ENCODE measurements at places on chromosomes 6 and 20.

DNA sequence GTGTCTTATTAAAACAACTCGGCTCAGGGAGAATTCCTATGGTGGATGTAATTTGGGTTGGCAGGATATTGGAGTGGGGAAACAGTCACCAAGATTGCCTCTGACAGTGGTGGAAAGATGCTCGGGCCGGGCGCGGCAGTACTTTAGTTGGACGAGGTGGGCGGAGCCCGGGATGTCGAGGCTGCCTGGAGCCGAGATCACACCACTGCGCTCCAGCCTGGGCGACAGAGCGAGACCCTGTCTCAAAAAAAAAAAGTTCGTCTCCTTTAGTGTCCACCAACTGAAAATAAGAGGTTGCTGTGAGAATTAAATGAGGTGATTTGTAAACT lies 621 bp downstream of the NOL7 start:
- peak; percentile 51 for DNase-seq

DNA sequence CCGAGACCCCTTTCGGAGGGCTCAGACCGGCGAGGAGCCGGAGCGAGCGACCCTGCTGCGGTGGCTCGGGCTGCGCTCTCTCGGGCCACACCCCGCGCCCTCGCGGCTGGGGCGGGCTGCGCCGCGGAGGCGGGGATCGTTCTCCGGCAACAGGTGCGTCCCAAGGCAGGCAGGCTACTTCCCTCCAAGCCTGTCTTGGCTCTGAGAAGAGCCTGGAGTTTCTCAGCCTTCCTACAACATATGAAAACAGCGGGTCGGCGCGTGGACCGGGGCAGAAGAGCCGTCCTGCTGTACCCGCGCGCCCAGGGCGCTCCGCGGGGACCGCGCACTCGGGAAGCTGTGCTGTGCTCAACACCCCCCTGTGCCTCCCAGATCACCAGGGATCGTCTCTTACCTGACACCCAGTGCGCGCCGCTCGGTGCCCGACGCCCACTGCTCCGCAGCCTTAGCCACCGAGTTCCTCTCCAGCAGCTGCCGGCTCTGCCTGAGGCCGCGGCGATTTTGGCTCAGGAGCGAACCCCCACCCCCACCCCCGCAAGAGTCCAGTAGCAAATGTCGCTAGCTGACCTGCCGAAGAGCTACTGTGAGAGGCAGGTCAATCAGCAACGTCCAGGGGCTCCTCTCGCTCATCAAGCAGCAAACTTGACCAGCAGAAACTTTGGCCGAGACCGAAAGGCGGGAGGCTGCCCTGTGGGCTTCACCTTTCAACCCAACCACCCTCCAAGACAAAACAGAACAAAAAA lies 3.7 kb upstream of the OLIG3 start:
- peak; percentile 30 for DNase-seq

GRCh38 chr20:50663095-50663821 lies 28.1 kb downstream of the RIPOR3 start:
- no peak for DNase-seq

- DNase-seq = no peak
These were observed 284.1 kb upstream of the PLN start for GRCh38 chr6:118263921-118264486.

DNA sequence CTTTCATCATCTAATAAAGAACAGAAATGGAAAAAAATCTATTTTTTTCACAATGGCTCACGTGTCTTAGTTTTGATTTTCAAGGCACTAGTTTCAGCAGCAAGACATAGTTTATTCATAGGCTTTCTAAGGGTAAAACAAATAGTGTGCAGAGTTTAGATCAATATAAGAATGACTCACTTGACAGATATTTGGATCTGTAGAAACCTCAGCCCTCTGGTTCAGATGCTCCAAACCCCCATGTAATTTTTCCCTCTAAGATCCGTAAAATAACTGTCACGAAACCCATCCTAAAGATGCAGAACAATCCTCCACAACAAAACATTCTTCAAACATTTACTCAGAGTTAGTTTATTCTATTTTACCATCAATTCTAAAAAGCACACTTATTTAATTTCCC lies 43.4 kb downstream of the IYD start:
- no peak for DNase-seq

DNA sequence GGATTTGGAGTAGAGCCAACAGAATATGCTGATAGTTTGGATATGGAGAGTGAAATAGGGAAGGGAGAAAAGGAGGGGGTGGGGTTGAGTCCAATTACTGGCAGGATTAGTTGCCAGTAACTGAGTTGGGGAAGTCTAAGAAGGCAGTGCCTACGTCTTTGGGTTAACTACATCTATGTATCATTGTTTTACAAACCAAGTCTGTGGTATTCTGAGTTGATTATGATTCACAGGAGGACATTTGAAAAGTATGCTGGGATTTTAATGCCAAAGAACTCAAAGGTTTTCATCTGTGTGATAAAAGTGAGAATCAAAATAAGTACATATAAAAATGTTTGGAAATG lies 14.7 kb downstream of the DSE start:
- no peak for DNase-seq

GRCh38 chr6:103672169-103672568 lies 1187.5 kb downstream of the HACE1 start:
- no peak for DNase-seq

DNA sequence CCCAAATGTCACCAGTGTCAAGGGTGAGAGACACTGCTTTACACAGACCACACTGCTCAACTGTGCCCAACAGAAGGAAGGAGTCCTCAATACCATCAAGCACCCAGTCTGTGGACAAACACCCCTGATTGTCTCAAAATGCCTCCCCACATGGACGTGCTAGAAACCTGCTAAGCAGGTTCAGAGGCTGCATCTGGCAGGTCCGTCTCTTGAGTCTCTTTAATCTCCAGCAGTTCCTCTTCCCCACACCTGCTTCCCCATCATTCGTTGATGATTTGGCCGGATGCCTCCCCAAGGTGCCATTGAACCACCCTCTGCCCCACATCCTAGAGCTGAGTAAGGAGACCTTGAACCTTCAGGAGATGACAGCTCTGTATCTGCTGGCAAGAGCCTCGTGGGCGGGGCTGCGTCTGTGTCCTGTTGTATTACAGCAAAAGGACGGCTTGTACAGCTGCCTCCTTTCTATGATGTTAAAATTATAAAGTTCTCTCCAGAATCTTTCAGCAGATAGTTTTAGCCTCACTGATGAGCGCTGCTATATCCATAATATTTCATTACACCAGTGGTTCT lies 179.2 kb downstream of the PREX1 start:
- DNase-seq = no peak

DNA sequence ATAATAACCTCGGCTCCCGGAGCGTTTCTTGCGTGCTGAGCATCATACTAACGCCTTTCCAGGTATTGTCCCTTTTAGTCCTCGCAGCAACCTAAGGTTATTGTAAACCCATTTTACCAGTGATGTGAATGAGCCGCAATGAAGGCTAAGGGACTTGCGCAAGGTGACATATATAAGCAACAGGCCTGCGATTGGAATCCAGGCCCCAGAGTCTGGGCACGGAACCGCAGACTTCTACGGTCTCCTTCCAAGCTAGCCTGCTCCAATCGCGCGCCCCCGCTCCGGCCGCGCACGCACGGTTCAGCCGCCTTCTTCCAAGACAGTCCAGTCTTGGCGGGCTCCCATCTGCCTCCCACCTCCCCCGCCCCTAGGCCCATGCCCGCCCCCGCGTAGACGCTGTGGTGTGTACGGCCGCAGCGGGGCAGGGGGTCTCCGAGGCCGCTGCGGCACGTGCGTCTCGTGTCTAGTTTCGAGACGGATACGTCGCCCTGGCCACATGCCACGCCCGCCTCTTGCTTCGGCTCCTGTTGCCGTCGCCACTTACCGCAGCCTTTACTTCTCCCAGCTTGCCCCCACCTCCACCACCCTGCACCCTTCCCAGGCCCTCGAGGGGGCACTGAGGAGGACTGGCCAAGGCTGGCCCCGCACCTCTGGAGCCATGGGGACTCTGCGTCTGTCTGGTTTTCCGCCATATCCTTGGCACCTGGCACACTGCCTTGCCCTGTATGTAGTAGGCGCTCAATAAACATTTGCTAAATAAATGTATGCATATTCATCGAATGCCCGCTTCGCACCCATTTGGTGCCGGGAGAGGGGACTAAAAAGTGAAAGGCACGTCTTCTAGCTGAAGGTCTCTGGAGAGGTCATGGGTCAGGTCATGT lies 855 bp upstream of the GFOD1 start:
- DNase-seq = peak; percentile 25

DNA sequence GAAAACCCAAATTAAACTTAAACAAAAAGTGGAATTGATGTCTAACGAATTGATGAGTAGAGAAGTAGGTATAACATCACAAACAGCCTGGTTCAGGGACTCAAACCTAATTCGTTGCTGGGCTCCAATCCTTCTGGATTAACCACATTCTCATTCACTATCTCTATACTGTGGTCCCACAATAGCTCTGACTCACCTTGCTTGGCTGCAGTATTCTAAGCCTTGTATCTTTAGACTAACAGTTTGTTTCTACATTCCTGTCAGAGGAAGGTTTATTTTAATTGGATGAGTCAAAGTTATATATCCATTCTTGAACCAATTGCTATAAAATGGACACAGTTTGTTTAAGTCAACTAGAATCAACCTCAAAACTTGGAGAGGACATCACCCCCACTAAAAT lies 530.5 kb upstream of the PTCHD4 start:
- DNase-seq = no peak

DNA sequence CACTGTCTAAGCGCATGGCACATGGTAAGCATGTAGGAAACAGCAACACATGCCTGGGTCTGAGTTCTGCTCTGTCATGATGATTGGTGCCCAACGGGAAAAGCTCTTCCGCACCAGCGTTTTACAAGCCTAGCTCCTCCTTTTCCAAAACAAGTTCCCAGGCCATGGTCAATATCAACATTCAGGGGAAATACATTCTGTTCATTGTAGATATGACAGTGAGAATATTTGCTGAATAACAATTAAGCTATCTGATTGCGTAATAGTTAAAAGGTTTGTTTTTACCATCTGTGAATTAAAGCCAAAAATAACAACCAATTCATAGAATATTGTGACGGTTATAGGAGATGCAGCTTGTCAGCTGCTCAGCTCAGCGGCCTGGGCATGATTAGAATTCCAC lies 404.3 kb upstream of the SLC35B3 start:
- DNase-seq = no peak

DNA sequence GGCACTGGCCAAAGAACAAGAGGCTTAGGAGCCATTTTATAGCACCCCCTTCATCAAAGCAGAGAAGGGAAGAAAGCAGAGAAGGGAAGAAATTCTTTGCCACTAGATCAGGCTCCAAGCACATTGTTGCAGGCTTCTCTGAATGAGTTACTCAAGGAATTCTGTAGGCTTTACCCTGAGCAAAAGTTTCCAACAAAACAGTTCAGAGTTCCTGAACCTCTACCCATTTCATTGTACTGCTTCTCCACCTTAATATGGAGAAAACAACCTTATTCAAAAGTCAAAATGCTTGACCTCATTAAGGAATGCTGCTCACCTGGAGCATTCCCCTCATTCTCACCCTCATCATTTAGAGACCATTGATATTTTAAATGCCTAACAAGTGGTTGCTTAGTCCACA lies 115.5 kb upstream of the LOC128125822 start:
- no peak for DNase-seq

- DNase-seq = no peak
These were observed 310.2 kb upstream of the SGK1 start for GRCh38 chr6:134628154-134628553.

DNA sequence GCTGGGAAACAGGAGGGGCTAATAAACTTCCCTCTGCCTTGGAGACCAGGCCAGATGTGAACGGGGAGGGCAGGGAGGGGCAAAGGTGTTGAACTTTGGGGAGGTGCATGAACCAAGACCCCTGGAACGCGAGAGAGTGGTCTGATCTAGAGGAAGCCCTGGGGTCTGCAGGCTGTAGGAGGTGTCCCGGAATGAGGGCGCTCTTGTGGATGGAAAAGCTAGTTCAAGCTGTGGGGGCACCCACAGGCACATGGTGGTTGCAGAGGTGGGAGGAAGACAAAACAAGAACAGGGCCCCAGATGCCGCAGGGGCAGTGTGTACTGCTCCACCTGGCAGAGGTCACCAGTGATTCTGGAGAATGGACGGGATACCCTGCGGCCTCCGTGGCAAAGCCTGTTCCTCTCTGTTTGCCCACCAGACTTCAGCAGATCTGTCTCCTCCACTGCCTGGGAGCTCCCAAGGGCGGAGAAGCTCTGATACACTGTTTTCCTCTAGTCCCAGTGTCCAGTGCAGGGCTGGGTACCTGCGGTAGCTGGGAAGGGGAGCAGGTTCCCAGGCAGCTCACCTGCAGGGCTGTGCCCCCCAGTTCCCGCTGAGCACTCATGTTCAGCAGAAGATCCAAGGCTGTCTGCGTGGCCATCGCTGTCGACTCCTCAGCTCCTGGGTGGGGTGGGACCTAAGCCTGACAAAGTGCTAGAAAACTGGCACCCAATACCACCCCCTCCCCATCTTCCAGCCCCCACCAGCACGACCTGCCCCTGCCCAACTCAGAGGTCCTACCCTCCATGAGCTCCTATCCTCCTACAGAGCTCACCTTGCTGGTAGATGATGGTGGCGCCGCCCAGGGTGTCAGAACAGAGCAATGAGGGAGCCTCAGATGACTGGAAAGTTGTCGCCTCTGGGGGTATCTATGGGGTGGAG lies 14.7 kb downstream of the ZNF335 start:
- no peak for DNase-seq

DNA sequence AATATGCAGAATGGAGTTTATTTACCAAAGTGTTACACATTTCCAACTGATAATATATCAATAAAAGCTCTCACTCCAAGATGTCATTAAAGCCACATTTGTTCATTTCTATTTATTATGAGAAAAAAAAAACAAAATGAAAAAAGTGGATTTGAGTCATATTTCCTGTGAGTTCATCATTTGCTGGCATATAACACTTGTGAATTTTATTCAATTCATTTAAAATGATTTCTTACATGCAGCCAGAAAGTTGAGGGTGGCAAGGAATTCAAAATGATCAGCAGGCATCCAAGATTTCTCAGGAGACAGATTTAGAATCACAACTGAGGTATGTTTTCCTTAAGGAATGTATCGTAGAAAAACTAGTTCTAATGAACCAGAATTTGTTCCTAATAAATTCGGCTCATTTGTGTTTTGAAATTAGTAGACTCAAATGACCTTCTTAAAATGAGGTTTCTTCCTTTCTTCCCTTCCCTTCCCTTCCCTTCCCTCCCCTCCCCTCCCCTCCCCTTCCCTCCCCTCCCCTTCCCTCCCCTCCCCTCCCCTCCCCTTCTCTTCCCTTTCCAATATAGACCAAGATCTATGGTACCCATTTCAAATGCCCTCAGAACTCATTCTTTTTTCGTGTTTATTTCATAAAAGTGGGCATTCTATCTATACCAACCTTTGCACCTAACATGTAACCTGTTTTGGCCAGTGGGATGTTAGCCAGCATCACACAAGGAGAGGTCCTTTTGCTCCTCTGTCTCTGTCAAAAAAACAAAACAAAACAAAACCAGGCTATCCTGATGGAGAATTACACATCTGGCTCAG lies 357.9 kb upstream of the TSHZ2 start:
- no peak for DNase-seq

Data from stimulated activated CD4-positive, alpha-beta T cell treated with anti-CD3 and anti-CD28 coated beads, Interleukin-4, amount 100 ng/mL, for 1 hour (primary cell).